ENCODE measurements at places on chromosomes 7 and 10.

DNA sequence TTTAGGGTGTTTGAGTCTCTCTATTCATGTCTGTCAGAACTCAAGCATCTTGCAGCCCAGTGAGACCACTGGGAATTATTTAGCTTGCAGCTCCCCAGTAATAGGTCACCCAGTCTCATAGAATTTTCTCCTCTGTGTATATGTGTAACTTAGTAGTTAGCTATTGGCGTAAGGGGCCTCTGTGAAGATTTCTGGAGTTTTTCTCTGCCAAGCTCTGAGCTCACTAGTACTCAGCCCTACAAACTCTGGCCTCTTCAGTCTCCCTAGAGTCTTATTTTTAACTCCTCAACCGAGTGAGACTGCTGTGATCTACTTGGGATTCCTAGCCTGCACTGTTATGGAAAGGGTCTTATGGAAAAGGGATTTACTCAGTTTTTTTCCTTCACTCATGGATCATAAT is 90.2 kb downstream of the PPP1R9A start:
- DNase-seq, result no peak

- peak; percentile 83 for DNase-seq
Measured at GRCh38 chr10:96765406-96766240, 45.3 kb upstream of the PIK3AP1 start.

GRCh38 chr7:15508258-15508657 is 53.6 kb downstream of the AGMO start:
- no peak for DNase-seq

- no peak for DNase-seq
Measured at GRCh38 chr7:100059251-100059739, 9.7 kb downstream of the ZSCAN21 start.

- DNase-seq, result no peak
Measured at GRCh38 chr10:31317652-31318381, 1.2 kb upstream of the ZEB1 start.

DNA sequence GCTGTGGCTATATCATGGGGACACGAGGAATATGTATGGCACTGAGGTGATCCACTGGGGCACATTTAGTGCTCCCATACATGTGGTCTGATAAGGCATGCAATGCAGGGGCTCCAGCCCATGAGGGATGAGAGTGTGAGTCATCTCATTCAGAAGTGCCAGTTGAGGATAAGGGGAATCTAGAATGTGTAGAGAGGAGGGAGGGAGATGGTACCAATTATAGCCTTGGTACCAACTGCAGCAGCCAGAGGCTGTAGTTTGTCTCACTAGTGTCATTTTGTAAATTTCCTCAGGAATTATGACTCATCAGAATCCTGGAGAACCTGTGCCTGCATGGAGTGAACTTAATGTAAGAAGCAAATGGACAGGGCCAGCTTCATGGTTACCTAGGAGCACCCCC is 46.2 kb downstream of the LAMB4 start:
- no peak for DNase-seq

- no peak for DNase-seq
Measured at GRCh38 chr7:32227746-32228145, 157.5 kb upstream of the PDE1C start.

DNA sequence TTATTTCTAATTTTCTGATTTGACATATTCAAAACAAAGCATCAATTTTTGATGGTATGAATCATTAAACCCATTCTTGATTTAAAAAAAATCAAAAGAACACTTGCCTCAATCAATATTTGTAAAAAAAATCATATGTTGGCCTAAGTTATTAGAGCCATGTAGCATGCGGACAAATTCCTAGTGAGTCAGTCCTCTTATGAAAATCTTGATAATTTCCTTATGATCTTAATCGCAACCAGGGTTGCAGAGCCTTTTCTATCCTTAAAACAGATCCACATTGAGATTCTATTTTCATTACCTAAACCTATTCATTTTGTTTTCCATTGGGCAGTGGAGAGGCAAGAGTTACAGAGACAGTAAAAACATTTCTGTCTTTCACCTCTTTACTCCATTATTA is 203.2 kb downstream of the ARL4A start:
- DNase-seq, result no peak

DNA sequence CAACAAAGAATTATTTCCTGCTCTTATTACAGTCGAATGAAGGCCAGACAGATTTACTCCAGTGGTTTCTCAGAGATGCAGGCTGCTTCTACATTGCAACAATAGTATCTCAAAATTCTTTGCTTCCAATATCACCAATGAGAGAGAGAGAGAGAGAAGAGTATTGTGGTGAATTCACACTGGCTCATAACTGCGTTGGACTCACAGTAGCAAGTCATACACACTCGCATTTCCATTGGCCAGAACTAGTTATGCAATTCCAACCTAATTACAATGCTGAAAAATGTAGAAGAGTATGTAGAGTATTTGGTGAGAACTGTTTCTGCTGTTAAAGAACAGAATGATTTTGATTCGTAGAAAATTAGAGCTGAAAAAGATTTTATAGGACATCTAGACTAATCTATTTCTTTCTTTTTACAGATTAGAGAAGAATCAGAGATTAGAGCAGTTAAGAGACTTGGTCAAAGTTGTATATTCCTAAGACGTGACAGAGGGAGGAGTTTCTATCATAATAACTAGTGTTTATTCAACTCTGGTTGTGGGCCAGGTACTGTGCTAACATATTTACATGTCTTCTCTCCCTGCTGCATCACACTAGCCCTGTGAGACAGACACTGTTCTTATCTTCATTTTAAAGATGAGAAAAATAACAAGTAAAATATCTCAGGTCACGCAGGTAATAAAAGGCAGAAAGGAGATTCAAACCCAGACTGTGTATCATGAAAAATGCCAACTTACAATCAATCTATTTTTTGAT is 34.6 kb upstream of the PDK4 start:
- no peak for DNase-seq

DNA sequence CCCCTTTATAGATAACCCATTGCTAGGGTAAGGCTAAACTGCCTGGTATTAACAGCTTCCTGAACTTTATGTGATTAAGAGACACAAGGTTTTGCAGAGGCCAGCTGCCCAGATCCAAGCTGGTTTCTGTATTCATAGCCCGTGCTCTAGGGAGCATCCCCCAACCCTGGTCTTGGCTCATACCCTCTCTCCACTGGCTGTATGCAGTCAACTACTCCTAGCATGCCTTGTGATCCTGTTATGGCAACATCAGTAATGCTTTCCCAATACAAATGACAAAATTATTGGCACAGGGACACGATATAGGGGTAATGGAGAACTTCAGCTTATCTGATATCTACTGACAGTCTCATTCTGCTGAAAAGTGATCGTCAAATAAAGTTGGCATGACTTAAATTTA is 202.8 kb upstream of the MKLN1 start:
- no peak for DNase-seq

- no peak for DNase-seq
Measured at GRCh38 chr10:108014902-108015177, 850.3 kb upstream of the SORCS1 start.

DNA sequence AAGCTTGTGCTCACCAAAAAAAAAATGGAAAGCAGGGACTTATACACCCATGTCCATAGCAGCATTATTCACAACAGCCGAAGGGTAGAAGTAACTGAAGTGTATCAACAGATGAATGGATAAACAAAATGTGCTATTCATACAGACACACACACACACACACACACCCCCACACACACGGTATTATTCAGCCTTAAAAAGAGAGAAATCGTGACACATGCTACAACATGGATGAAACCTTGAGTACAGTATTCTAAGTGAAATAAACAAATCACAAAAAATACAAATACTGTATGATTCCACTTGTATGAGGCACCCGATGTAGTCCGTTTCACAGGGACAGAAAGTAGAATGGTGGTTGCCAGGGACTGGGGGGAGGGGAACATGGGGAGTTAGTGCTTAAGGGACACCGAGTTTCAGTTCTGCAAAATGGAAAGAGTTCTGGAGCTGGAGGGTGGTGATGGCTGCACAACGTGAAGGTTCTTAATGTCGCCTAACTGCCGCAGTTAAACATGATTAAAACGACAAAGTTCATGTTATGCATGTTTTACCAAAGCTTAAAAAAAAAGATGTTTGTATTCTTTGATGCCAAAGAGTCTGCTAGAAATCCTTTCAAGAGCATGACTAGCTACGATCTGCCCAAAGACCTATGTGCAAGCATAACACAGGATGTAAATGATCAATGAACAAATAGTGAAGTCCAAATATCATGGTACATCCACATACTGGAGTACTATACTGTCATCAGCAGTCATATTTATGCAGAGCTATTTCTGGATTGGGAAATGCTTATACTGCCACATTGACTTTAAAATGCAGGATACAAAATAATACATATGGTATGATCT is 7.2 kb downstream of the TNS3 start:
- DNase-seq, result no peak

- peak; percentile 66 for DNase-seq
Measured at GRCh38 chr7:139777133-139777891, 486 bp downstream of the HIPK2 start.

- peak; percentile 63 for DNase-seq
Measured at GRCh38 chr7:45000093-45001032, at the start of gene CCM2. CCM2 (plus strand) TSS chr7:45000201; CDS start chr7:45000334, 133 bp downstream.

DNA sequence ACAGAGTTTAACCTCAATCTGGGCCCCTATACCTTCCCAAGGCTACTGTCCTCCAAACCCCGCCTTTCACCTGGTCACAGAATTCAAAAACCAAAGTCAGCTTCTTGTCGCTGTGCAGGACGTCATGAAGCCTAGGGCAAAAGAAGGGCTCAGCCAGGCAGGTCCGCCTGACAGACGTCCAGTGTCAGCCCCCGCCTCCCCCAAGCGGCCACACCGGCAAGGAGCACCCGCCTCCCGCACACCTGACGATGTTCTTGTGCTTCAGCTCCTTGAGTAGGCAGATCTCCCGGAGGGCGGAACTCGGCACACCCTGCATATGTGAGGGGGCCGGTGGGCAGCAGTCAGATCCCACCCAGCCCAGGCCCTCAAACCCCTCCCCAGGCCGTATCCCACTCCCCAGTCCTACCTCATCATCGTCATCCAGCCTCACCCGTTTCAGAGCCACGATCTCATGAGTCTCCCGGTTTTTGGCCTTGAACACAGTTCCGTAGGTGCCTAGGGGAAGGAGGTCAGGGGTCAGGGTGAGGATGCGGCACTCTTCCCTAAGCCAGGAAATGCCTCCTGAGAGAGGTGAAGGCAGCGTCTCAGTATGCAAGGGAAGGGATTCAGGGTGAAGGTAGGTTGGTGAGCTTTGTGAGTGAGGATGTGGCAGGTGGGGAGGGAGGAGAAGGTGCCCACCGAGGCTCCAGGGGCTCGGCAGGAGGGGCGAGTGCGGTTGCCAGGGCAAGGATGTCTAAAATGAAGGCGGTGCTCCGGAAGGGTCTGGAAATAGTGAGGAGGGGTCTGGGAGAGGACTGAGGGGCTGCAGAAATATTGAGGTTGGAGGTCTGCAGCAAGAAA is 811 bp downstream of the CDK5 start:
- DNase-seq, result peak; percentile 72

- DNase-seq, result no peak
Measured at GRCh38 chr7:27640884-27641574, 21.7 kb downstream of the HIBADH start.

GRCh38 chr10:73999703-74000102 is 1.8 kb downstream of the VCL start:
- DNase-seq, result peak; percentile 19

DNA sequence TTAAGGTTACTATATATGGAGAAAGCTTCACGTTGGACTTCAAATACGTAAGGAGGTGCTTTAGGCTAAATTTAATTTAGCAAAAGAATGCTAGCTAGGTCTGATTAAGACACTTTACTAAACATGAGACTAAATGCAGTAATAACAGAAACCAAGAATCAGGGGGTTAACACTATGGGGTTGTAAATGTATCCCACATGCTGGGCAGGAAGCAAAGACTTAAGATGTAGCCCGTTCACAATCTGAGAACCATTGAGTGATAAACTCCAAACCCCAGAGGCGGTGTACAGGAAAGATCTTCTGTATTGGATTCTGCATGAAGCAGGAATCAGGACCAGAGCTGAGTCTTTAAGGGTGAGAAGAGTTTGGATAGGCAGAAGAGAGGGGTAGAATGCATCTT is 60.4 kb downstream of the FZD1 start:
- no peak for DNase-seq

DNA sequence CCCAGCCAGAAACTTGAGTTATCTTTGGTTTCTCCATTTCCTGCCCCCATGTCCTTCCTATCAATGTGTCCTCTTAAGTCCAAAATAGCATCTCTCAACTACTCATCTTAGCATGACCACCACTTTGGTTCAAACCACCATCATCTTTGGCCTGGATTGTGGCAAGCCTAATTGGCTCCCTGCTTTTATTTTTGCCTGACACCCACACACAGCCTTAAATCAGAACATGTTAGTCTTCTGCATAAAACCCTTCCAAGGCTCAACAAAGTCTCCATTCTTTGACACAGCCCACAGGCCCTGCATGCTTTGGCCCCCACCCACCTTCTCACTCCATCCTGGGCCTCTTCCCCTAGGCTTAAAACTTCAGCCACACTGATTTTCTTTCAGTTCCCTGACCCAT is 2.0 kb upstream of the TSPAN14 start:
- no peak for DNase-seq

GRCh38 chr7:41475801-41476459 is 227.0 kb downstream of the INHBA start:
- no peak for DNase-seq

- DNase-seq, result no peak
Measured at GRCh38 chr10:90915766-90916075, 5.2 kb downstream of the ANKRD1 start.

GRCh38 chr7:50119815-50120637 is 27.0 kb upstream of the ZPBP start:
- peak; percentile 8 for DNase-seq

DNA sequence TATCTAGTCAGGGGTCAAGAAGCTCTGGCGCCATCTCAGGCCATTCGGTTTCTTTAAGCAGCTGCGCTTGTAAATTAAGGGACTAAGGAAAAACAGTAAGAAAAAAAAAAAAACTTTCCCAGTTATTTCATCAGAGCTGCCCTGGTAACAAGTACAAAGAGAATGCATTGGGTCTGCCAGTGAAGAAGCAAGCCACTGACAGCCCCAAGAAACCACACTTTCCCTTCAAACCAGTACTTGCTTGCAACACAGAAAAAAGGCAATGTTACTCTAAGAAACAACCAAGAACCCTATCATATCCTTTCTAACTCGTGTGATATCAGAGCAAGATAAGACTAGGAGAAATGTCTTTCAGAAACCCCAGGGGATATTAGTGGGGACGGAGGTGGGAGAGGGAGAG is 40.6 kb upstream of the AOAH start:
- DNase-seq, result no peak

DNA sequence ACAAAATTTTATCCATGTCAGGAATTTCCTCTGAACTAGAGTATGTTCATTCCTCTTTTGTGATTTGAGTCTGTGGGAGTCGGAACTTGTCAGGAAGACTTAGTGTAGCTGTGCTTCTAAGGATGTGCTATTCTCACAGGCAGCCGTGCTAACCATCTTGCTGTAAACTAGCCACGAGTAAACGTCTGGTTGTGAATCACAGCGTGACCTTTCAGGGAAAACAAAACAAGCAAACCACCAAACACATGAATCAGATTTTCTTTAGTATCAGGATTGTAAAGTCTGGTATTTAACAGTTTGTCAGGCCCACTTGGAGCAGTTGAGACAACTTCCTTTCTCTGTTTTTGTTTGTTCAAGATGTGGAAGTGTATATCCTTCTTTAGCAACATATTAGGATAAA is 32.0 kb downstream of the AUTS2 start:
- DNase-seq, result no peak

- DNase-seq, result no peak
Measured at GRCh38 chr7:150972023-150972468, 6.1 kb downstream of the KCNH2 start.

Data from hepatocyte (in vitro differentiated cells).